Activated T-cell treated with anti-CD3 and anti-CD28 coated beads, Interleukin-2, amount 50 U/mL, for 72 hours (primary cell): ENCODE measurements at places on chromosomes 1 and 21. TPM values are rescaled to one million over a fixed set of nuclear protein-coding genes. Genes with fewer than 3 reads are reported as not detected.

DNA sequence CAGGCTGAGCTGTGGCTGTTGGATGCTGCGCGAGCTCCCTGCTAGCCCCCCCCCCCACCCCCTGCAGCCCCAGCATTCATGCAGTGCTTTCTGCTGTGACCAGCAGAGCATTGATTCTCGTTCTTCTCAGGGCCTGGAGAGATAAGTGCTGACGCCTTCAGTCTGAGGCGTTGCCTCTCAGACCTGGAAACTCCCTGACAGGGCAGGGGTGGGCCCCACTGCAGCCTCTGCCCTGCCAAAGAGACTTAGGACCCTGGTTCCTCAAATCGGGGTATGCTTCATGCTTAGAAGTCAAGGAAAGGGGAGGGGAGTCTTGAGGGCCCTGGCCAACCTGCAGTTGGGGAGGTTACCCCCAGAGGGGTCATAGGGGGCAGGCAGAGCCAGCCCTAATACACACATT lies 38.5 kb downstream of the PTPRF start:
- no peak overlapping the region for H3K4me3 ChIP-seq

GRCh38 chr1:222702210-222702609 lies 10.1 kb downstream of the AIDA start:
- no peak overlapping the region for H3K4me3 ChIP-seq
- DNase-seq, result no peak
- no peaks in the 10 kb centered on the region for H3K27me3 ChIP-seq
- H3K27ac ChIP-seq, result no peak overlapping the region
- H3K36me3 ChIP-seq, result peaks cover 15% of the 10 kb centered on the region

- peaks cover 23% of the 10 kb centered on the region for H3K4me1 ChIP-seq
- H3K36me3 ChIP-seq, result no peaks in the 10 kb centered on the region
- DNase-seq, result peak; percentile 77
- no peak overlapping the region for H3K27ac ChIP-seq
- peak overlapping the region; percentile 41 for H3K4me3 ChIP-seq
These were observed 50.3 kb upstream of the COA6 start for GRCh38 chr1:234322979-234323378.

DNA sequence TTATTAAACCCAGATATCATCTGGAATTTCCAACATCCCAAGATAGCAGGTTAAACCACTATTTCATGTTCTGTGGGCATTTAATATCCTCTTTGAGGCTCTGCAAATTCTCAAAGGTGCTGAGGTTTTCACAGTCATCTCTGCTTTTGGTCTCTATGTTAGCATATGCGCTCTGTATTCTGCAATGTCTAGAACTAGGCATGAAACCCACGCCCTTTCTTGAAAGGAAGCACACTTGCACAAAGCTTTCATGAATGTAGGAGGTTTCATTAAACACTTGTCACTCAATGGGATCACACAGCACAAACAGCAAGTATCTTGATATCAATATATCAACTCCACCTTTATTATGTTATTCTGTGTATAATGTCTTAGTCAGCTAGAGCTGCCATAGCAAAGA lies 172.0 kb upstream of the USP24 start:
- peaks cover 3% of the 10 kb centered on the region for H3K36me3 ChIP-seq
- no peak overlapping the region for H3K4me3 ChIP-seq
- no peaks in the 10 kb centered on the region for H3K27me3 ChIP-seq
- no peaks in the 10 kb centered on the region for H3K4me1 ChIP-seq

DNA sequence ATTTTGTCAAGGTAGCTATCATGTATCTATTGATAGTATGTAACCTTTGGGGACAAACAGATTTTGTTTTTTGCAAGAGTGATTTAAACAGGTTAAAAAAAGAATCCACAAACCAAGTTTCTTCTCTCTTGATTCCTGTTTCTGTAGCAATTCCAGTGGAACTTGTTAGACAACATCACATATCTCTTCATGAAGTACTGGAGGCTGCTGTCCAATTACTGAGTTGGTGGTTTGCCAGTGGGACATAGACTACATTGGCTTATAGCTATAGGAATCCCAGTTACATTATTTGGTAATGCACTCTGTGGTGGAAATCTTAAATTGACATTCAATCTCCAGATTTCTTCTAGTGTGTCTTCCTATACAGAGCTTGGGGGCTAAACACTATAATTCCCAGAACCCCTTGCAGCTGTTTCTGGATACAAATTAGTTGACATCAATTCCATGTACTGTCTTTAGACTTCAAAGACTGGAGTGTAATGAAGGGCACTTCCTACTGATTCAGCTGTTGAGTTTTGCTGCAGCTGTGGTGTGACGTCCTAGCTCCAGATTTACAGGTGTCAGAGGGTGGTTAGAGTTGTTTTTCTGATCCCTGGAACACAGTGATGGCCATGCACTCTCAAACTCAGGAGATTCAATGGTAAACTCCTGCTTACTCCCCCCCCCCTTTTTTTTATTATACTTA lies 29.4 kb upstream of the GCLM start:
- no peaks in the 10 kb centered on the region for H3K27me3 ChIP-seq
- H3K4me3 ChIP-seq, result no peak overlapping the region
- H3K4me1 ChIP-seq, result no peaks in the 10 kb centered on the region
- DNase-seq, result no peak

DNA sequence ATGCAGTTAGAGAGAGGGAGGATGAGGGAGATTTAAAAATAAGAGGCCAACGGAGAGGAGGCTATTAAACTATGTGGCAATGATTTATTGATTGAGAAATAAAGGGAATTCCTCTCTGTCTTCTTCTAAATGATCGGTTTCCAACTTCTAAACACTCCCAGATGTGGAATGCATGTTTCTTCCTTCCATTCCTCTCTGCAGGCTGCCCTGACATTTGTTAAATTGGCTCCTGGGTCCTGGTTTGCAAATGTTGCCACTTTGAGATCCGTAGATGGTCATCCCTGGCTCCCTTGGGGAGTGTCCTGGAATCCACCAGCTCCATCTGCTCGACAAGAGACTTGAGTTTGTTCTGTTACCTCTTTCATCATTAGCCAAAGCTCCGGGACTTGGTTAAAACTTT lies 10.3 kb upstream of the C1orf198 start:
- no peak overlapping the region for H3K27ac ChIP-seq
- no peak overlapping the region for H3K4me3 ChIP-seq
- no peaks in the 10 kb centered on the region for H3K4me1 ChIP-seq
- DNase-seq, result no peak
- no peaks in the 10 kb centered on the region for H3K36me3 ChIP-seq
- peaks cover 63% of the 10 kb centered on the region for H3K27me3 ChIP-seq

GRCh38 chr1:204076891-204077290 lies 4.0 kb downstream of the SOX13 start:
- H3K4me3 ChIP-seq, result no peak overlapping the region
- H3K27me3 ChIP-seq, result peaks cover 52% of the 10 kb centered on the region
- no peak overlapping the region for H3K27ac ChIP-seq
- H3K4me1 ChIP-seq, result peaks cover 12% of the 10 kb centered on the region
- no peaks in the 10 kb centered on the region for H3K36me3 ChIP-seq

GRCh38 chr1:170215072-170215885 lies 69.5 kb downstream of the NTMT2 start:
- peaks cover 31% of the 10 kb centered on the region for H3K27me3 ChIP-seq
- H3K4me3 ChIP-seq, result no peak overlapping the region
- H3K36me3 ChIP-seq, result no peaks in the 10 kb centered on the region
- no peak overlapping the region for H3K27ac ChIP-seq

DNA sequence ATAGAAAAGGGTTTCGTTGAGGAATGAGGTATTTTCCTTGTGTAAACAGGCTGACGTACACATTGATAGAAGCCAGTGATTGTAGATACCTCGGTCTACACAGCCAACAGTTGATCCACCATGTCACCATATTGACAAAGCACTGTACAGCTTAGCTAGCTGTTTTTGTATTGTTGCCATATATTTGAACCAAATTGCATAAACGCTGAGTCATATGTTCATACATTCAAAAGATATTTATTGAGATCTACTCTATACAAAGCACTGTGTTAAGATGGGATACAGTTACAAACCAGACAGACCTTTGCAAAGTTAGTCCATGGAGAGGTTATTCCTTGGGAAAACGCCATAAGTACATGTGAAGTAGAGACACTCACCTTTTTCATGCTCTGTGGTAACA lies 132.4 kb upstream of the ATP1B1 start:
- no peak for DNase-seq
- H3K36me3 ChIP-seq, result peaks cover 2% of the 10 kb centered on the region
- no peaks in the 10 kb centered on the region for H3K4me1 ChIP-seq
- no peak overlapping the region for H3K27ac ChIP-seq
- H3K4me3 ChIP-seq, result no peak overlapping the region
- peaks cover 5% of the 10 kb centered on the region for H3K27me3 ChIP-seq

- peaks cover 5% of the 10 kb centered on the region for H3K27me3 ChIP-seq
- H3K4me3 ChIP-seq, result no peak overlapping the region
- no peak overlapping the region for H3K27ac ChIP-seq
- peaks cover 18% of the 10 kb centered on the region for H3K4me1 ChIP-seq
- H3K36me3 ChIP-seq, result peaks cover 10% of the 10 kb centered on the region
These were observed 100.0 kb downstream of the ETS2 start for GRCh38 chr21:38905752-38906151.

DNA sequence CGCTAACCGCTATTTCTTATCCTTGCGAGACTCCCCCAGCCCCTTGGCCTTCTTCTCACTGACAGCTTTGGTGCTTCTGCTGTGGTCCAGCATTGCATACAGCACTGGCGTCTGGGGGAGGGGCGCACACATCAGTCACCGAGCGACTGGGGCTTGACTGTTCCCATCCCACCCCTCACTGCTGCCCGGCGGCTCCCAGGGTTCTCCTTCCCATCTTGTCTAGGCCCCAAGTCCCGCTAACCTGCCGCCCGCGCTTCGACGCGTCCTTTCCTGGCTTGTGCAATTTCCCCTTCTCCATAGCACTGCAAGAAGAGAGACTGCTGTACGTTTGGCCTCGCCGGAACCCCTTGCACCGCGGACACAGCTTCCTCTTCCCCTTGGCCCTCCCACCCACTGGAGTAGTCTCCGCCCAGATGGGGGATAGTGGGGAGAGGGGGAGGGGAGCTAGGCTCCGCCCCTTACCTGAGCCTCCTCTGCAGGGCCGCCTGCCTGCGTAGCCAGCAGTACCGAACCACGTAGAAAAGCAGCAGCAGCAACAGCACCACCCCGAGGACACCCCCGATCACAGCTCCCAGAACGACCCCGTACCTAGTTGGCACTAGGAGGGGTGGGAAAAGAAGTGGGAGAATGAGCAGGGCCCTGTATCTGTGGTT lies 3.8 kb downstream of the MPZ start:
- H3K4me1 ChIP-seq, result peaks cover 29% of the 10 kb centered on the region
- peak overlapping the region; percentile 99 for H3K4me3 ChIP-seq
- H3K36me3 ChIP-seq, result peaks cover 6% of the 10 kb centered on the region
- H3K27ac ChIP-seq, result peak overlapping the region; percentile 68
- peak; percentile 91 for DNase-seq

DNA sequence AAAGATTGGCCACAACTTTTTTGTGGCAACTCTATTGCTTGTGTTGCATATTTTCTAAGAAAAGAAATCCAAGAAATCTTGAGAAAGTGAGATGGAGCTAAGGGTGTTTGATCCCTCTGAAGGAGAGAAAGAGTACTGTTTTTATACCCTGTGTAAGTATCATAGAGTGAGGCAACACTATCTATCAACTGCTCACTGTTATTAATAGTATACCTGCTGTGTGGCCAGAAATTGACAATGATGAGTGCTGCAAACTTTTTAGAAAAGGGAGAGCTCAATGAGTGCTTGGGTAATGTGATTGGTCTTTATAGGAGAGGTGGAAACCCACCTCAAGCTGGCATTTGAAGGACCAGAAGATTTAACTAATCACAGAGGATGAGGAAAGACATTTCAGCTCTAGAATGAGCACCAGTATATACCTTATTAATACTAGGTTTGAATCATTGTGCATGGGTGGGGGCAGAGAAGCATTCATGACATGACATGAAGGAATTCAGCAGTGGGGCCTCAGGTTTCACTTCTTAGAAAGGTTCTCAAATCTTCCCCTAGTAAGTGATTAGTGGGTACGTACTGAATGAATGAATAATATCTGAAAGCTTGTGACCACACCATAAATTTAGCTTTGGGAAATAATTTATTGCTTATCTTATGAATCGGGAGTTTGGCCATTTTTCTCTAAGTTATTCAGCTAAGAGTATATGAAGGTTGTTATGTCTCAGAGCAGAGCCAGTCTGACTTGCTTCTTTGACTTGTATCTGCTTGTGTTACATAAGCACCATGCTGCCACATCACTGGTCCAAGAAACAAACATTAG lies 169.2 kb upstream of the SGIP1 start:
- no peak overlapping the region for H3K4me3 ChIP-seq
- no peak for DNase-seq
- peak overlapping the region; percentile 23 for H3K27ac ChIP-seq
- no peaks in the 10 kb centered on the region for H3K27me3 ChIP-seq

- no peaks in the 10 kb centered on the region for H3K36me3 ChIP-seq
- no peak overlapping the region for H3K27ac ChIP-seq
- H3K27me3 ChIP-seq, result peaks cover 10% of the 10 kb centered on the region
- no peak for DNase-seq
- H3K4me1 ChIP-seq, result peaks cover 6% of the 10 kb centered on the region
These were observed 93.9 kb upstream of the KCNA3 start for GRCh38 chr1:110768605-110769004.

- DNase-seq, result no peak
- H3K27ac ChIP-seq, result no peak overlapping the region
- no peaks in the 10 kb centered on the region for H3K36me3 ChIP-seq
- no peak overlapping the region for H3K4me3 ChIP-seq
These were observed 25.3 kb downstream of the FMO2 start for GRCh38 chr1:171210355-171210754.

GRCh38 chr1:20402585-20403422 lies 83.2 kb downstream of the CAMK2N1 start:
- H3K27ac ChIP-seq, result no peak overlapping the region
- DNase-seq, result no peak
- peaks cover 66% of the 10 kb centered on the region for H3K27me3 ChIP-seq
- no peaks in the 10 kb centered on the region for H3K36me3 ChIP-seq

The F13B gene
- not detected for total RNA-seq

The TSTD1 gene
- total RNA-seq, result 46.3 TPM

The KCNJ10 gene
- total RNA-seq, result 0.37 TPM

The CASZ1 gene
- 15.5 TPM for total RNA-seq

The ELF3 gene
- 0.22 TPM for total RNA-seq
